ENCODE measurements at places on chromosomes 1 and 21.

DNA sequence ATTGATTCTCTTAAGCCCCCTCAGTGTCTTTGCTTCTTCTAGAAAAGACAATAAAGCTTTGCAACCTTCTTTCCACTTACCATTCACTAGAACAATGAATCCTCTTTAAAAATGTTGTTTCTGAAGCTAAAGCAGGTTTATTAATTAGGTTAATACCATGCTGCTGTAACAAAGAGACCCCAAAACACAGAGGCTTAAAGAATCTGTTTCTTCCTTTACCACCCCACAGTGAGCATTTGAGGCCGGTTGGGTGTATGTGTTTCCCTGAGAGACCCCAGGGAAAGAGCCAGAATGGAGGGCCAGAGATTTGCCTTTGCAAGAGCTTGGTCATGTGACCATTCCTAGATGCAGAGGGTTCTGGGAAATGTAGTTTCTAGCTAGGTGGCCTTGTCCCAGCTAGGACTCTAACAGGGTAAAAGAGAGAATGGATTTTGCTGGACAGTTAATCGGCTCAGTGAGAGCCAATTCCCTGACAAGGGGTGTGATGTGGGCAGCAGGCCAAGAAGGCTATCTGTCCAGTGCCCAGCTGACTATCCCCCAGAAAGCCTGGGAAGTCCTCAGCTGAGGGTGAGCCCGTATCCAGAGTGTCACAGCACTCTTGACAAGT, 191.8 kb upstream of the TMEM51 start:
- no peaks in the 10 kb centered on the region for H3K4me1 ChIP-seq
- no peaks in the 10 kb centered on the region for H3K27me3 ChIP-seq
- no peaks in the 10 kb centered on the region for H3K36me3 ChIP-seq
- no peak overlapping the region for H3K27ac ChIP-seq

- H3K27me3 ChIP-seq, result no peaks in the 10 kb centered on the region
- peak overlapping the region; percentile 92 for H3K4me3 ChIP-seq
- DNase-seq, result no peak
- H3K27ac ChIP-seq, result peak overlapping the region; percentile 83
- peaks cover 19% of the 10 kb centered on the region for H3K36me3 ChIP-seq
Observed at GRCh38 chr1:100265562-100265930, 470 bp upstream of the RTCA start.

DNA sequence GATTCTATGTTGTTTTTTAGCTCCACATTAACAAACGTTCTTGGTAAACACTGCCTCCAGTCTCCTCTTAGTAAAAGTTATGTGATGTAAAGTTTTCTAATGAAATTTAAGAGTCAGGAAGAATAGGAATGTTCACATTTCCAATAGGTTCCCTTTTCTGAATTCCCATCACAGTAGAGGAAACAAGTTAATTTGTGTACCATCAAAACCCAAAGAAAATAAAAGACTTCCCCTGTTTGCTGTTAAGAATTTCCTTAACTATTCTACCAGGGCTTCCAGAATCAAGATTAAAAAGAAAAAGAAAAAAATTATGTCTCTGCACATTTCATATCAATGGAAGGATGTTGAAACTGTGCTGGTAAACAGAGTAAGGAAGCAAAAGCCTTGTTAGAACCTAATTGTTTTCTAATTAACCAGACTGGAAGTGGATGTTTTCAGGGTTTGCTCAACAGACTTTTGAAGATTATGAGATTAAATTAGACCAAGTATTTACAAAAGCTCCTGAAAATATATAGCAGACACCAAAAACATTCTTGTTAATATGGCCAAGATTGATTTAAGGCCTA, 43.4 kb upstream of the PALMD start:
- H3K4me3 ChIP-seq, result no peak overlapping the region
- no peaks in the 10 kb centered on the region for H3K4me1 ChIP-seq
- H3K27ac ChIP-seq, result no peak overlapping the region
- no peak for DNase-seq
- H3K27me3 ChIP-seq, result no peaks in the 10 kb centered on the region

GRCh38 chr1:109823543-109824348, 60.0 kb upstream of the EPS8L3 start:
- H3K4me3 ChIP-seq, result no peak overlapping the region
- H3K36me3 ChIP-seq, result no peaks in the 10 kb centered on the region
- no peak for DNase-seq
- H3K27me3 ChIP-seq, result no peaks in the 10 kb centered on the region
- no peak overlapping the region for H3K27ac ChIP-seq

GRCh38 chr1:91732291-91733107, 153.5 kb downstream of the TGFBR3 start:
- peaks cover 19% of the 10 kb centered on the region for H3K4me1 ChIP-seq
- H3K27ac ChIP-seq, result no peak overlapping the region
- no peak overlapping the region for H3K4me3 ChIP-seq

- H3K27ac ChIP-seq, result no peak overlapping the region
- H3K4me3 ChIP-seq, result no peak overlapping the region
- no peaks in the 10 kb centered on the region for H3K36me3 ChIP-seq
- no peak for DNase-seq
- H3K4me1 ChIP-seq, result no peaks in the 10 kb centered on the region
Observed at GRCh38 chr1:19036041-19036812, 79.8 kb upstream of the IFFO2 start.

DNA sequence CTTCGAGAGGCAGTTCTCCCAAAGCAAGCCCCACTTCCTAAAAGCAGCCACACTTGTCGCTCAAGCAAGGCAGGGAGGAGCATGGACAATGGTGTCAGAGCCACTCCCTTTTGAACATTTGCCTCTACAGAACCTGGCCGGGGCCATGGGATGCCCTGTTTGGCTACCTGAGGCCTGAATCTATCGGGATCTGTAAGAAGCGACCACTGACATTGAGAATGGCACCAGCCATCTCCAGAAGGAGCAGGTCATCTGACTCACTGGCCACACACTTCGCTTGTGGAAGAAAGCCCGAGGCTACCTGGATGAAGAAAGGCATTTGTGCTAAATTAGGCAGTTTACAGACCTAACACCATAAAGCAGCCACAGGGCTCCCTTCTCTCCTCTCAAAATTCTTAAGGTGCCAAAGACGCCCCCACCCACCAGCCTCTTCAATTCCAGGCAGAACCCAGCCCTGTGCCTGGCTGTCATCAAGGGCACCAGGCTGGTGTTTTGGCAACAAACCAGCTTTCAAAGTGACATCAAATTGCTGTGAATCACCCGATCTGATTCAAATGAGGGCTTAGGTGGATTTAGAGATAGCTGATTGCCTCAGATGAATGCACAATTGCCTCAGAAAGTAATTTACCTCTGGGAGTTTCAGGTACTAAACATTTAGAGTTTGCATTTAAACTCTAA, 104.8 kb downstream of the ETS2 start:
- no peak overlapping the region for H3K4me3 ChIP-seq
- no peak for DNase-seq
- no peaks in the 10 kb centered on the region for H3K36me3 ChIP-seq
- no peak overlapping the region for H3K27ac ChIP-seq

DNA sequence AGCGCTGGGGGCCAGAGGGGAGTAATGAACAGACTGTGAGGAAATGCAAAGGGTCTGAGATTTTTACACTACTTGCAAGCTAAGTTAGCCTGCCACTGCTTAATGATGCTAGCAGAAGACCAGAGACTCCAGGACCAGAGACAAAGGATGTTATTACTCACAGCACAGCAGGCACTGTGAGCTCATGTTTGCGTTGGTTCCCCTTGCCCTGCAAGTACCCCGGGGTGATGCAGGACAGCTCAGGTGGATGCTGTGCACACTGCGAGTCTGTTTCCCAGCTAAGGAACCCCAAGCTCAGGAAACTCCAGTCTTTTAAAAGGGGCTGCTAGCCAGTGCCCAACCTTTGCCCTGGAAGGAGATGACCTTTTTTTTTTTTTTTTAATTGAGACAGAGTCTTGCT, 1.2 kb downstream of the FHAD1 start:
- H3K4me1 ChIP-seq, result peaks cover 10% of the 10 kb centered on the region
- no peak overlapping the region for H3K27ac ChIP-seq
- no peak overlapping the region for H3K4me3 ChIP-seq
- no peaks in the 10 kb centered on the region for H3K27me3 ChIP-seq
- no peaks in the 10 kb centered on the region for H3K36me3 ChIP-seq

DNA sequence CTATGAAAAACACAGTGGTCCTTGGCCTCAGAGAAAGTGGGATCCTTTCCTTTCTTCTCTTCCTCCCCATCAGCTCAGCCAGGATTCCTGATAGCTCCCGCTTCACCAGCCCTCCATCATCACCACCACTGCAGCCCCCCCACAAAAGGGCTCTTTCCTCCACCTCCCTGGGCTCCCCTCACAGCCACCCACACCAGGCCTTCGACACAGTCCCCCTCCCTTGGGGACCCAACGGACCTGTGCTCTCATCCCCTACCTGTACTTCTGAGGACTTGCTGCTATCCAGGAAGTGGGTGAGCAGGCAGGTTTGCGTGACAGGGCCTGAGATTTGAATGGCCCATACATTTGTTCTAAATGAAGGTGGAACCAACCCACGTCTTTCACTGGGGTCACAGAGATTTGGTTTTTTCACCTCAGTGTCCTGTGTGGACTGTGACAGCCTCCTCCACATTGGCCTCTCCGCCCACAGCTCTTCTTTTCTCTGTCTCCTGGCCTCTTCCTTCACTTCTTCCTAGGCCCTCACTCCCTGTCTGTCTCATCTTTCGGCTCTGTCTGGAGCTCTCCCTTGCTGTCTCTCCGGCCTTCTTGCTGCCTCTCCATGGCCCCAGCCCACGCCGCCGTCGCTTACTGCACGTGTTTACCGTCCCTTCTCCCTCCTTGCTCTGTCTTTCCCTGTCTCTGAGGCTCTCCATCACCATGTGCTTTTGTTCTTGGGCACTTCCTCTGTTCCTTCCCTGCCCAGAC, 238.6 kb downstream of the FOXD2 start:
- no peaks in the 10 kb centered on the region for H3K36me3 ChIP-seq
- H3K27ac ChIP-seq, result no peak overlapping the region
- H3K4me1 ChIP-seq, result no peaks in the 10 kb centered on the region
- H3K27me3 ChIP-seq, result no peaks in the 10 kb centered on the region
- no peak overlapping the region for H3K4me3 ChIP-seq

DNA sequence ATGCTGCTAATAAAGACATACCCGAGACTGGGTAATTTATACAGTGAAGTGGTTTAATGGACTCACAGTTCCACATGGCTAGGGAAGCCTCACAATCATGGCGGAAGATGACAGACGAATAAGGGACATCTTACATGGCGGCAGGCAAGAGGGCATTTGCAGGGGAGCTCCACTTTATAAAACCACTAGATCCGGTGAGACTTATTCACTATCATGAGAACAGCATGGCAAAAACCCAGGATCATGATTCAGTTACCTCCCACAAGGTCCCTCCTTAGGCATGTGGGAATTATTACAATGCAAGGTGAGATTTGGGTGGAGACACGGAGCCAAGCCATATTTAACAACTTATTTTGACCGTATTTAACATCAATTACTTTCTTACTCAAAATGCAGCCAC, 739.0 kb downstream of the NCAM2 start:
- H3K36me3 ChIP-seq, result no peaks in the 10 kb centered on the region
- DNase-seq, result no peak
- no peak overlapping the region for H3K27ac ChIP-seq
- H3K27me3 ChIP-seq, result no peaks in the 10 kb centered on the region

DNA sequence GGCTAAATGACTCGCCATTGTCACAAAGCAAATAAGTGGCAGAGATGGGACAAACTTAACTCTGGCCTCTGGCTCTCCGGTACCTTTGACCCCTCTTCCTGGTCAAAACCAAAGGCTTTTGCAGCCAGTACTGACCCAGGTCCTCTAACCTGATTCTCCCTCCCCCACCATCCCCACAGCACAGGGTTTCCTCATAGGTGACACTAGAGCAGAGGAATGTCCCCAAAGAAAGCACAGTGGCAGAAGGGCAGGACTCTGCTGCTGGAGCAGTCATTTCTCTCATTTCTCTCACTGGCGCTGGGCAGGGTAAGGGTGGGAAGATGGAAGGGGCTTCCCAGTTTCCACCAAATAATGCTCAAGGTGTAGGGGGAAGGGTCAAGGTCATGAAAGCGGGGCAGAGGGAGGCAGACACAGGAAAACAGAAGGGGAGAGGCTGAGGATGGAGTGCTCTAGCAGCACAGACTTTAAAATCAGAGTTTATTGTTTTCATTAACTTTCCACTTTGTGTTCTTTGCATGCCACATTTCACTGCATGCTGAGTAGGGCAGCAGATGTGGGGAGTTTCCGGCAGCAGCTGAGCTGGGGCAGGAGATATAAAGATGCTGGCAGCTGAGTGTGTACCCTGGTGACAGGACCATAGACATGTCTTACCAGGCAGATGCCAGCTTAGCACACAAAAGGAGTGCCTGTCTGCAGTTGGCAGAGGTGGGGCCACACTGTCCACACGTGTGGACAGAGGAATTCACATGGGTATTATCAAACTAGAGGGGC, 80.5 kb downstream of the FAM78B start:
- no peak for DNase-seq
- no peak overlapping the region for H3K27ac ChIP-seq
- H3K36me3 ChIP-seq, result no peaks in the 10 kb centered on the region
- H3K27me3 ChIP-seq, result no peaks in the 10 kb centered on the region

- no peak overlapping the region for H3K4me3 ChIP-seq
- H3K27me3 ChIP-seq, result no peaks in the 10 kb centered on the region
Observed at GRCh38 chr1:196193896-196194559, 414.2 kb downstream of the KCNT2 start.

DNA sequence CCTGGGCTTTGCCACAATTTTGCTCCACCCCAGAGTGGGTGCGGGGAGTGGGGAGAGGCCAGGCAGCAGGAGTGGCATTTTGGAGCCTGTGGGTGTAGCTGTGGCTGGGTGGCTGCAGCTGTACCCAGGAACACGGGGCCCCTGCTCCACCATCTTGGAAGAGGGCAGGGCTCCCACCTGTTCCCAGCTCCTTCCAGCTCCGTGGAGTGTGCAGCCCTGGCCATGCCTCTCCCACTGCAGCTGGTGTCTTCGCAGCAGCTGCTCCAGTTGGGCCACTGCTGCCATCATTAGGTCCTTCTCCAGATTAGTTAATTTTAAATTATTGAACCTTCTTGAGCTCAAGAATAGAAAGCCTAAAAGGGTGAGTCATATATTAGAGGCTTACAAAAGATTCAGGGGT, 17.6 kb downstream of the FAM20B start:
- DNase-seq, result no peak
- no peak overlapping the region for H3K4me3 ChIP-seq
- H3K4me1 ChIP-seq, result no peaks in the 10 kb centered on the region
- H3K27me3 ChIP-seq, result no peaks in the 10 kb centered on the region
- no peak overlapping the region for H3K27ac ChIP-seq
- no peaks in the 10 kb centered on the region for H3K36me3 ChIP-seq

GRCh38 chr1:19814681-19815503, at the start of gene RNF186:
TSS of gene RNF186 (minus strand) at chr1:19815283. CDS start at chr1:19815101, 182 bp downstream.
- no peaks in the 10 kb centered on the region for H3K4me1 ChIP-seq
- H3K27ac ChIP-seq, result no peak within 1 kb of the TSS
- H3K27me3 ChIP-seq, result no peaks in the 10 kb centered on the region
- DNase-seq, result no peak
- no peak within 1 kb of the TSS for H3K4me3 ChIP-seq

DNA sequence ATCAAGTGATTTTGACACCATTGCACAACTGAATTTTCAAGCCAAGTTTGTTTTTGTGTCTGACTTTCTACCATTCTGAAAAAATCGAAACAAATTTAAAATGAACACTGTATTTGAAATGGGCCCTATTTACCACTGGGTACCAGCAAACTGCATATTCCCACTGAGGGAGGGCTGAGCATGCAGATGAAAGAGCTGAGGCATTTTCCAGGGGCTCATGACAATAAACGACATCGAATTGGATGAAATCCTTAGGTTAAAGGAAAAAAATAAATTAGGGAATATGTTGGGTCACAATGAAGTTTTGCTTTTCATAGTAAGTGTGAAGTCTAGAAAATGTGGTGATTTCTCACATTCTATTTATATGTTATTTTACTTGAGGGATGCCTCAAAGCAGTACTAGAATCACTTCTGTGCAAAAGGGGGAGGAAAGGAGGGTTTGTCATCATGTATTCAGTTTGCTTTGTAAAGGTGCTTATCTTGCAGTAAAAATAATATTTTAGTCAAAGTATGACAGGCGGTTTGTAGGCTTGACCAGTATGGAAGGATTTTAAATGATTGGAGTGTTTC, 11.2 kb downstream of the ZBTB18 start:
- H3K27ac ChIP-seq, result no peak overlapping the region
- no peak for DNase-seq
- no peaks in the 10 kb centered on the region for H3K27me3 ChIP-seq
- no peaks in the 10 kb centered on the region for H3K36me3 ChIP-seq
- no peaks in the 10 kb centered on the region for H3K4me1 ChIP-seq
